ENCODE measurements at places on chromosomes 6 and 20. TPM values are rescaled to one million over a fixed set of nuclear protein-coding genes. Genes with fewer than 3 reads are reported as not detected.

- DNase-seq = no peak
Observed at GRCh38 chr6:151482290-151482689, 11.5 kb upstream of the CCDC170 start.

DNA sequence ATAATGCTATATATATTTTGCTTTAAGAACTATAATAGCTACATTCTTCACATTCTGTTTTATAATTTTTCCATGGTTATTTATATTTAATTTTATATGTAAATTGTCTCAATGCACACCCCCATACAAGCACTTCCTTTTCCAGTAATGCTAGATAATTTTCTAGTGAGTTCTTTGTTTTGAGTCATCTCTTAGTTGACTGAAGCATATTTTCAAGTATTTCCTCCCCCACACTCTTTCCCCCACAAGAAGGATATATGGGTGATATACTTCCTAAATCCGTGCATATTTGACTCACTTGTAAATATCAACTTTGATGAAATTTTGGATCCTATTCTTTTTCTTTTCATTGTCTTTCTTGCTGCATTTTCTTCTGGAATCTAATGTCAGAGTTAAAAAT, 82.1 kb upstream of the SRSF6 start:
- DNase-seq = no peak

DNA sequence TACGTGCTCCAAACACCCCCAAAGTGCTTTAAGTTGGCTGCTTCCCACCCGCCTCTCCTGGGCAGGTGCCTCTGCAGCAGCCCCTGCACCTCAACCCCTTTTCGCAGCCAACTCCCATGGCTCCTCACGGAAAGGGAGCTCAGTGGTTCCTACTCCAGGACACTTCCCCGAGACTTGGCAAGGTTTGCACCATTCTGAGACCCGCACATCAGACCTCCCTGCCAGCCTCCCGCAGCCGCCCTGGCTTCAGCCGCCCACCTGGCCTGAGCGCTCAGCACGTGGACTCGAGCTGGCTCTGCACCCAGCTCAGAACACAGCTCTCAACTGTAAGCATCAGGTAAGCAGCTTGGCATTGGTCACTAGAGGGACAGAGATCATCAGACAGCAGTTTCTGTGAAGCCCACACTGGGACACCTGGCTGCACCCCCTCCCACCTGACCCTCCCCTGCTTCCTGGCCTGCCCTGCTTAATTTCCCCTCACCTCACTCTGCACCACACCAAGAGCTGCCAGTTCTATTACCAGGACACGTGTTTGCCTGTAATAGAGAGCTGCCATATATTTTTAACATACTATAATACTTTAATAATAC, 28.5 kb downstream of the GMDS start:
- no peak for DNase-seq

Gene MUC21
- not detected for total RNA-seq

Gene PTCHD4
- 1.6 TPM for total RNA-seq

- DNase-seq = no peak
Observed at GRCh38 chr6:54010340-54011276, 100.6 kb upstream of the MLIP start.

Gene FUT9
- under 0.01 TPM for total RNA-seq

GRCh38 chr6:25366903-25367545, 87.8 kb downstream of the CARMIL1 start:
- DNase-seq = no peak

- no peak for DNase-seq
Observed at GRCh38 chr20:15056246-15056645, 718.8 kb upstream of the FLRT3 start.

GRCh38 chr20:43925801-43926200, 11.1 kb downstream of the TOX2 start:
- DNase-seq = no peak

DNA sequence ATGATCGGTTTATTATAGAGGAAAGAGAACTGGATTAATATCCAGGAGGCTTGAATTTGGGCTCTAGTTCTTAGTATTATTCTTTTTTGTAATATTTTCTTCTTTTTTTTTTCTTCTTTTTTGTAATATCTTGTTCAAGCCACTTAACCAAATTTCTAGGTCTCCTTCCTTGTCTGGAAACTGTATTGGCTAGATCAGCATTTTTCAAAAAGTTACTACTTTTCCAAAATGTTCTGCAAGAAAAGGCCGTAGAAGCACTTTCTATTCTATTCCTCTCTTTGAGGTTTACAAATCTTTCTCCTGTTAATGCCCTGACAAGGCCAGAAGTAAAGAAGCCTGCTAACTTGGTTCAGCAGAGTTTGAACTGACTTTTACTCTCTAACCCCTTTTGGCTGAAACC, 12.0 kb downstream of the BMP6 start:
- DNase-seq = no peak

DNA sequence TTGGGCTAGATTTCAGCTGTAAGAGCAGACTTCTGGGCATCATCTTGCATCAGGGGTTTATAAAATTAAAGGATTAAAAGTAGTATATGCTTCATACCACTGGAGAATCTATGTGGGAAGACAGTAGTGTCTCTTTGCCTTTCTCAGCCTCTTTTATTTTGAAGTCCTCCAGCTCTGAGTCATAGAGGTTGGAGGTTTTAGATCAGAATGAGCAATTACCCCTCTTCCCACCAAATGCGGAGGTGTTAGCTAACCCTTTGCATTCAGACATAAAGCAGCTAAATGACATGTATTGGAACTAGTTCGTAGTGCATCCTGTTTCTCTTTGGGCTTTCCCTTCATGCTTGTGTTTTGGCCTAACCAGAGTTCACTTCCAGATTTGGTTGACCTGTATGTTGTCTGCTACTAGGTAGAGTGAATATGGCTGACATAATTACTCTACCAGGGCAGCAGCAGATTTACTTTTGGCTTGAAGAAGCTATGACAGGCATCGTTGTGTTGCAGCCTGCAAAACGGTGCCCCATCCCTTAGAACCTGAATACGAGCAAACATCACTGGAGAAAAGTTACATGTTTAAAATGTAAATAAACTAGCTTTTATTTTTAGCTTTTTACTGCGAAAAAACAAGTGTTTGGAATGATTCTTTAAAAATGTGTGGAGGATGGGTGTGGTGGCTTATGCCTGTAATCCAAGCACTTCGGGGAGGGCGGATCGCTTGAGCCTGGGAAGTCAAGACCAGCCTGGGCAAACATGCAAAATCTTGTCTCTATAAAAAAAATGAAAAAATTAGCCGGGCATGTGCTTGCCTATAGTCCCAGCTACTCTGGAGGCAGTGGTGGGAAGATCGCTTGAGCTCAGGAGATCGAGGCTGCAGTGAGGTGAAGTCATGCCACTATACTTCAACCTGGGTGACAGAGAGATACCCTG, 82.2 kb downstream of the MYO6 start:
- DNase-seq = no peak

Gene POM121L2
- total RNA-seq = not detected

GRCh38 chr20:52219441-52219840, 27.9 kb upstream of the ZFP64 start:
- no peak for DNase-seq

DNA sequence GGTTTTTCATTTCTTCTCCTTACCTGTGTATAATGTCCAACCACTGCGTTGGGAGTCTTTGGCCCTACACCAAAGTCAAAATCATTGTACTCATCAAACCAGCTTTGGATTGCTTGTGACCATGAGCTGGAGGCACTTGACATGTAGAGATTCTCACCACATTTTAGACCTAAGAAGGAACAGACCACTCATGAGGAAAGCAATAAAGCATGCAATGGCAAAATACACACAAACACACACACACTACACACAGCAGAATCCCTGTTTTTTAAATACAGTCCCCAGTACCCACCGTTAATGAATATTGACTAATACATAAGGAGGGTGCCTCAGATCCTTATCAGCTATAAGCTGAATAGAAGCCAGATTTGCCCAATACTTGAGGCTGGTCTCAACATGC, 10.5 kb downstream of the CRISP3 start:
- DNase-seq = no peak

DNA sequence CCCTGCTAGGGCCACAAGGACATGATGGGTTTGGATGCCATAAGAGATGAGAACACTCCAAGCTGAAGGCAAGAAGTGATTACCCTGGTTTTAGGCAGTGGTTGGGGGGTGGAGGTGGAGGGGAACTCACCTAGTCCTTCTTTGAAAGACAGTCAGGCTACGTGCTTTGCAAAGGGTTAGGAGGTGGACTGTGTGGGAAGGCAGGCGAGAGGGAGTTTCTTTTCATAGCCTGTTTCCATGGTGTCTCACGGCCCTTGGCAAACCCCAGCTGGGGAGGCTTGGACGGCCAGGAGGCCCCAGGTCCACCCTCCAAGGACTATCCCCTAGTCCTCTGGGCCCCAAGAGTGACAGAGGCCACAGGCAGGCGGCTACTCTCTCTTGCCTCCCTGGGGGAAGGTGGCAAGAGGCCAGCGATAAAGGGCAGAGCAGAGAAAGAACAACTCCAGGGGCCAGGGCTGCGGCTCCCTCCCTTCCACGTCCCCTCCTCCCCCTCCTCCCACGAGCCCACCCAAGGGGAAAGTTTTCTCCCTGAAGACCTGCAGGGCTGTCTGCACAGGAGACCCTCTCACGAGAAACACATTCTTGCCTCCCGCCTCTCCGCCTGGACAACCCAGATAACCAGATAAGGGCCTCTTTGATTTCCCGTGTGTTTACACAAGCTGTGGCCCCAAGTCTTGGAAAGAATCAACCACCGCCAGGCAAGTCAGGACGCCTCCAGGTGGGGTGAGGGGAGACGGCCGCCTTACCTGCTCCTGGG, 74.4 kb downstream of the NOL4L start:
- DNase-seq = peak; percentile 58
